ENCODE measurements at places on chromosomes 2 and 18.
A peak's percentile ranks its signal among the peaks of the same experiment; 100 is the strongest.

DNA sequence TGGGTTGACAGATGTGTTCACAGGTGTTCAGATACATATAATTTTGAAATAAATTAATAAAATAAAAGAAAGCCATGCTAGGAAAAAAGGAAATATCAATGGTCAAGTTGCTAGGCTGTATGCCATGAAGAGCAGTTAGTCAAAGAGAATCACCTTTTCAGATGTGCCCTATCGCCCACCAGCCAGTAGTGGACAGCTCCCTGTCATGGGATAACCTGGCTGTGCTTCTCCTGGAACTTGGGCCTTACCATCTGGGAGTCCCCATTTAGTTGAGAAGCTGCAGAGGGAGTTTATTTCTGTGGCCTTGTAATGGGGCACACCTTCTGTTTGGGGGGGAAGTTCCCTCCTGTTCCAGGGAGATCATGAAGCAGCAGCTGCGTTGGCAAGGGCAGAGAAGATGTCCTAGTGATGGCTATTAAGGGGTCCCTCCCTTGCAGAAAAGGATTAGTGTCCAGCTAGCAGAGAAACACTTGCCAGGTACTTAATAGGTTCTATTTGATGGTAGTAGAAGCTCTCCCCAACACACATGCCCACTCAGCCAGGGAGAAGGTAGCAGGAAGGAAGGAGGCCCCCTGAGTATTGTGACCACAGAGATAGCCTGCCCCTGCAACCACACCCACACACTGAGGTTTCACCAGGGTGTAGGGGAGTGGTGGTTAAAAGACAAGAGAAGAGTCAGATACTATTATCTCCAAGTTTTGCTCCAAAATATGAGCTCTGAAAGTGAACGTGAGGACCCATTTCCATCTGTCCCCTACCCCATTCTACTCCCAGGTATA lies 117.7 kb downstream of the B3GNT2 start:
- no peak for DNase-seq

- DNase-seq, result no peak
These were observed at the start of gene KCNG2 for GRCh38 chr18:79797518-79798345. TSS of gene KCNG2 (plus strand) at chr18:79797938. CDS start at chr18:79863668, 65,730 bp downstream.

DNA sequence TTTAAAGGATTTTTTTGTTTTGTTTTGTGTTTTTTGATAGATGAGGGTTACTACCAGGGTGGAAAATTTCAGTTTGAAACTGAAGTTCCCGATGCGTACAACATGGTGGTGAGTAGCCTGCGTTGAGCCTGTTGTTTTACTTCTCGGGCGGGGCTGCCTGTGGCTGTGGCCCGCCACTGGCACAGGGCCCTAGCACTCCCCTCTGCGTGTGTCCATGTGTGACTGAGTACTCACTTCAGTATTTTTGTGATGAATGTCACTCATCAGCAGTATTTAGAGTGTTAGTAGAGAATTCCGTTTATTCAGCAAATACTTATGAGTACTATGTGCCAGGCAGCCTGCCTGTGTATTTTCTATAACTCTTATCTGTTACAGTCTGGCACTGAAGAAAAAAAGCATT lies 44.3 kb upstream of the SCLY start:
- DNase-seq, result no peak

DNA sequence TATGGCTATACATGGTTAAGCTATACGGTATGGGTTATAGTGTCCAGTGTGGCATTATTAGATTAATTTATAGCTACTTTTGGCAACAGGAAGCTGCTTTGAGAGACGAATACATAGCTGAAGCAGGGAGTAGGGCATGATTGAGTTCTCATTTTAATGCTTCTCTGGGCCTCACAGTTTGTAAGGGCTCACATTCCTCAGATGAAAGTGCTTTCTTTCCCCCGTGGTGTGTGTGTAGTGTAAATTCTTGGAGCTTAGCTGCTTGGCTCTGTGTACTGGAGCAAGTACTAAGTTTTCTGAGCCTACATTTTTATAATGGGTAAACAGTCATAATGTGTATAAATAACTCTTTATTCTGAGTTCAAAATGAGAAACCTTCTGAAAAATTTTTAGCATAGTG lies 173.7 kb downstream of the PTPRM start:
- DNase-seq, result no peak

DNA sequence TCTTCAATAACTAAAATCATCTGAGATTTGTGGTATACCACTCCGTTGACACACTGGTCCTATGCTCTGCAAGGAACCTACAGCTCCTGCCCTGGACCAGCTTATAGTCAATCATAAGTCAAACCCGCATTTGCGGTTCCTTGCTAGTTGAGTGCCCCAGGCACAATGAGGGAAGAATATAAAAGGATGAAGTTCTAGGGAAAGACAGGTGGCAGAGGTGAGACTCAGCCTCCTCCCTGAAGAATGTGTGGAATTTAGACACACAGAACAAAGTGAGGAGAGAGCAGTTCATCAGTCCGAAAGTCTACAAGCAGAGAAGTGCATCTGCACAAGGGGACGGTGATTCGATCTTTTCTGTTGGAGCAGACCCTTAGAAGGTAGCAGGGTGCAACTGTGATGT lies 615.0 kb upstream of the FANCL start:
- DNase-seq, result no peak

GRCh38 chr2:236799391-236800026 lies 229.9 kb downstream of the ACKR3 start:
- DNase-seq, result no peak

DNA sequence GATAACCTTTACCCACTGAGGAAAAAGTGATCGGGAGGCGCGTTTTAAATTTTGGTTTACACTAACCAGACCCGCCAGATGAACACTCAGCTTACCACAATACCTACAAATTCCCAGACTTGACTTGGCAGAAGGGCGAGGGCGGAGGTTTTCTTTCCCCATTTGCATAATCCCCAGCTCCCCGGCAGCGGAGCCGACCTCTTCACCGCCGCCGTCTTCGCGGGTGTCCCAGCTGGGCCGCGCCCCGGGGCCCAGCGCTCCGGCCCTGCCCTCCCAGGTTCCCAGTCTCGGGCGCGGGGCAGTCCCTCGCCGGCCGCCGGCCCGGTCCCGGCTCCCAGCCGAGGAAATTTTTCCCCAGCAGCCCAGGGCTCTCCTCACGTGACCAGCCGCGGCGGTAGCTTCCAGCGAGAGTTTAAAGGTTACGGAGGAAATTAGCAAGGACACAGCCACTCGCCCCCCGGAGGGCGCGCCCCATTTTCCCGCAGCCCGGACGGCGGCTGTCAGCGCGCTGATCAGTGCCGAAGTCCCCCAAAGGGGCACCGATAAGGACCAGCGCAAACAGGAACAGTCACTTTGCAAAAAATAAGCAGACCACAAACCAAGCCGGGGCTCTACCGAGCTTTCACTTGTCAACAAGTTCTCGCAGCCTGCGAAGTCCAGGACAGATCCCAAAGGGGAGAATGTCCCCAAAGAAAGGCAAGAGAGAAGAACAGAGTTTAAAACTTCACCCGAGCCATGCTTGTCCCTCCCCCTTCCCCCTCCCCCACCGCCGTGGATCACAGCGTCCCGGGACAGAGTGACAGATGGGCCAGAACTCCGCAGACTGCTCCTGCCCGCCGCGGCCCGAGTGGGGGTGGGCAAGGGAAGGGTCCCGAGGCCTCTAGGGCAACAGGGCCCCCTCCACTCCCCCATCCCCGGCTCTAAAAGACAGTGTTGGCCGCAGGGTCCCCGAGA lies 1.3 kb upstream of the PRKCE start:
- peak; percentile 88 for DNase-seq

- DNase-seq, result no peak
These were observed 493 bp downstream of the UCN start for GRCh38 chr2:27307545-27308358.

DNA sequence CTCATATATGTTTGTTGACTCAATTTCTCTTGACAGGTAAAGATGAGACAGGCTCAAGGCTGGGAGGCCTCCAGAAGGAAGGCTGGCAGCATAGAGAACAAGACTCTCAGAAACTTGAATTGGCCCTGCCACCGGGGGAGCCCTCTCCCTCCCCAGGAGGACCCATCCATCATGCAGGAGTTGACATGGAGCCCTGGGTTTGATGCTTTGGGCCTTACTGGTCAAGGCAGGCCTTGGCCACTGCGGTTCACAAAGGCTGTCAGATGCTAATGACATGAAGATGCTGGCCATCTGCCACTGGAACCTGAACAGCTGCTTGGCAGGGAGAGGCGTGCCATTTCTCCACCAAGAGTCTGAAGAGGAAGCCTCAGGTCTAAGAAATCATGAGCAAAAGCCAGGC lies 193.6 kb downstream of the MTCL1 start:
- no peak for DNase-seq

DNA sequence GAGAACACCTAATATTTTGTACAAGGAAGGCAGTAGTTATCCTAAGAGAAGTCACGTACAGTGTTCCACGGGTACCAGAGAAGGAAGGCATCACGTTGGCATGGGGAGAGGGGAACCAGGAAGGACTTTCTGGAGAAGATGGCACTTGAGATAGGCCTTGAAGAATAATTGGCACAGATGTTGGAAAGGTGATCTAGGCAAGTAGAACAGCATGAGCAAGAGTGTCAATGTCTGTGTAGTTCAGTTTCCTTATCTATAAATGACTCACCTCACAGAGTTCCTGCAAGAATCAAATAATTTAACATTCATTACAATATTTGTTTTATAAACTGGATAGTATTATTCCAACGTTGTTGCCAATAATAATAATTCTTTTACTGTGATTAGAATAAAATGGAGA lies 48.3 kb upstream of the BZW1 start:
- no peak for DNase-seq

- DNase-seq, result no peak
These were observed 1154.4 kb downstream of the DPP10 start for GRCh38 chr2:115596659-115597375.

- no peak for DNase-seq
These were observed 30.4 kb downstream of the INPP4A start for GRCh38 chr2:98474979-98475632.

DNA sequence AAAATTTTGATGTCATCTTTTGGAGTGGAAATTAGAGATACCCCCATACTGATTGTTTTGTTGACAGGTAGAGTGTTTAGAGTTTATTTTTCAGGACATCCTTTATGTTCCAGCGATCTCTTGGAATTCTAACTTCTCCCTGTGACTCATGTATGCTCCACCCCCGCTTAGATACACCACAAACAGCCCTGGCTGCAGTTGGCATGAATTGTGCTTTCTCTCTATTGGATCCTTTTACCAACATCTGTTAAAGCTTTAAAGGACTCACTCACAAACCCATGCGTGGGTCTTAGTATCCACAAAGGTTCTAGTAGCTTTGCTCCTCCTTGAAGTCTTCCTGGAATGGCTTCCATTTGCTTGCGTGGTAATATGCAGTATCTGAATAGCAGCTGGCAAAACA lies 409.5 kb upstream of the POU3F3 start:
- DNase-seq, result no peak

- DNase-seq, result no peak
These were observed 9.2 kb downstream of the COX7A2L start for GRCh38 chr2:42351864-42352263.

DNA sequence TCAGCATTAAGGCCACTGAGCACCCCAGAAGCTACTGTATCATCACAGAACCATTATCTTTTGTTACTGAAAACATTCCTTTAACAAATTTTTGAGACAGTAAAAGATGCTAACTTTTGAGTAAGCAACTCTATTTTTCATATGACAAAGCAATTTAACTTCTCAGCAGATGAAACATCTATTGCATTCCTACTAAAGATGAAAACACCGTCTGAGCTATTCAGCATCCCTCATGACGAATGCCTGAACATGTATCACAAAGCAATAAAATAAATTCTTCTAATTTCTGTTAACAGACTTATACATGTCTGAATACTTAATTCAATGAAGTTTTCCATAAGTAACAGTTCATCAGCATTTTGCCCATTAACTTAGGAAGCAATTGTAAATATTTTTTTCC lies 23.9 kb downstream of the CHN1 start:
- no peak for DNase-seq

GRCh38 chr2:79782576-79783452 lies 270.0 kb downstream of the CTNNA2 start:
- no peak for DNase-seq

DNA sequence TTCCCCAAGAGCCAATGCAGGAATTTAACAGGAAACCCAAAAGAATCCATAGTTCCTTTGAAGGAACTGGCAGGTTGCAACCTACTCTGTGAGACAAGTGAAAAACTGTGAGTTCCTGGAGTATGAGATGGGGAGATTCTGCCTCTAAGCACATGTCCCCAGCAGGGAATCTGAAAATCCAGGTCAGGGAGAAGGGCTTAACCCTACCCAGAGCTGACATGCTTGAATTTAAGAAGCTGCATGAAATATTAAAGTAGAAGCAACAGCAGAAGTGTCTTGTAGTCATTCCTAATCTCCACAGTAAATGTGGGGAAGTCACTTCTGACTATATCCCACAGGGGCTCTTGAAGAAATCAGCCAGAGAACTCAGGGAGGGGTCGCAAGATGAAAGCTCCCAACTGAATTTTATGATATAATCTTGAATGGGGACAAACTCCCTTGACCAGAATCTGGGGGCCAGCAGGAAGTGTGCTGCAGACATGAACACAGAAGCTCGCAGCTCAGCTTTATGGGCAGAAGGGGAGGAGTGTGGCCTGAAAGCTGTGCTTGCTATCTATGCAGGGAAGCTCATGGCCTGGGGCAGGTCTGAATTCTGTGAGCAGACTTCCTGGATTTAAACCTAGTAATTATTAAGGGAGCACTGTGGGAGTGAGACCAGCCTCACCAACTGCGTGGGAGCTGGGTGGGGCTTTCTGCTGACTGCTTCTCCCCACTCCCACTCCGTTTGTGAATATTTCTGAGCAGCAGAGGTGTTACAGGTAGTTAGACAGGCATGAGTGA lies 184.1 kb upstream of the KYNU start:
- DNase-seq, result no peak

DNA sequence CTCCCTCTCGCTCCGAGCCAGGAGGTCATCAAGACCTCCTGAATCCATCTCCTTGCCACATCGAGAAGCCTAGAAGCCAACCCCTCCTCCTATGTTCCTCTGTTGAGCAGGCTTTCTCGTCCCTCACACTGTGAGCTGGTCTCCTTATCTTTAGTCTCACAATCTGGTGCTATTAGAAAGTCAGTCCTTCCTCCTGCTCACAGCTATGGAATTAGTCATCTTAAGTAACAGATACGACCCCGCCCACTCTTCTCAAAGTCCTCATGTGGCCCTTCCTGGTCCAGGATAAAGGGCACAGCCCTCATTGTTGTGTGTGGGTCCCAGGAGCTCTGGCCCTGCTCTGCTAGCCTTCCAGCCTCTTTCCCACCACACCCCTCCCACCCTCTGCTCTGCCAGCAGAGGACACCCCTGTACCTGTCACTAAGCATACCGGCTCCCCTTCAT lies 41.4 kb upstream of the TRIB2 start:
- DNase-seq, result no peak

GRCh38 chr2:176491172-176491904 lies 222.1 kb downstream of the MTX2 start:
- peak; percentile 85 for DNase-seq
